Bone marrow (tissue), 2 donors: ENCODE measurements at places on chromosomes 4 and X.

DNA sequence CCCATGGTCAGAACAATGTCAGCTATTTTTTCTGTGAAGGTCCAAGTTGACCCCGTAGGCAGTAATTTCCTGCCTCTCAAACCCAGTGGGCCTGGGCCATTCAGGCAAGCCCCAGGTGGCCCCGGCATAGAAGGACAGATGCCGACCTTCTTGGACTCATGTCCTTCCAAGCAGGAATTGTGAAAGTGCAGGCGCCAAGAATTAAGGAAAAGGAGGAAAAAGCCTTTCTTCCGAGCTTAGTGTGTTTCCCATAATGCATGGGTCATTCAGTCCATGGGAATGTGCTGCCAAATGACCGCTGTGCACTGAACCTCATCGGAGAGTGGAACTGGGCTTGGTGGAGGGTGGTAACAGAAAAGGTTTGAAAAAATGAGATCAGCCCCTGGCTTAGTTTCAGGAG lies 196.5 kb upstream of the HS3ST1 start:
- no peak for DNase-seq

DNA sequence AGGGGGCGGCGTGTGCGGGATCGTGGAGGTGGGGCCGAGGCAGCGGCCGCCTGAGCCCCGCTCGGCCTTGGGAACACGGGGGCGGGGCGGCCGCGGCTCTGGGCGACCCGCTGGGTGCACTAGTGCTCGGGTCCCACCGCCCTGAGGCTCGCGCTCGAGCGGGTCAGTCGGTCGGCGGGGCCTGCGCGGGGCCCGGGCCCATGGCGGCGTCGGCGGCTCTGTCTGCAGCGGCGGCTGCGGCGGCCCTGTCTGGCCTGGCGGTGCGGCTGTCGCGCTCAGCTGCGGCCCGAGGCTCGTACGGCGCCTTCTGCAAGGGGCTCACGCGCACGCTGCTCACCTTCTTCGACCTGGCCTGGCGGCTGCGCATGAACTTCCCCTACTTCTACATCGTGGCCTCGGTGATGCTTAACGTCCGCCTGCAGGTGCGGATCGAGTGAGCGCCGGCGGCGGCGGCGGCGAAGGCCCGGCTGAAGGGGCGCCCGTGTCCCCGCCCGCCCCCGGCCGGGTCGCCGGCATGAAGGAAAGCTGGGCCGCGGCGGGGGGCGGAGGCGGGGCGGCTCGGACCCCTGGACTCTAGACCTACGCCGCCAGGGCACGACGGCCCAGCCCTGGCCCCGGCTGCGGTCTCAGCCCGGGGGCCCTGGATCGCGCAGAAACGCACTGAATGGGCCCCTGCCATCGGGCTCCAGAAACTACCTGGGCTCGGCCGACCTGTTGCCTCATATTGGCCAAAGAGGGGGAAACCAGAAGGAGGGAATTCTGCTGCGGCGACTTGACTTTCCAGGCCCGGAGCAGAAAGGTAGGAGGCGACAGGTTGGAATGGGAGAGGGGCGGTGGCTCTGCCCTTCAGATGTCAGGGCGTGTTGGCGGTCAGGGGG lies at the start of gene SMIM10L2A:
SMIM10L2A (plus strand) TSS at position 13 of the 878 bp plus-strand sequence; CDS start at position 201, 188 bp downstream.
- DNase-seq: no peak

DNA sequence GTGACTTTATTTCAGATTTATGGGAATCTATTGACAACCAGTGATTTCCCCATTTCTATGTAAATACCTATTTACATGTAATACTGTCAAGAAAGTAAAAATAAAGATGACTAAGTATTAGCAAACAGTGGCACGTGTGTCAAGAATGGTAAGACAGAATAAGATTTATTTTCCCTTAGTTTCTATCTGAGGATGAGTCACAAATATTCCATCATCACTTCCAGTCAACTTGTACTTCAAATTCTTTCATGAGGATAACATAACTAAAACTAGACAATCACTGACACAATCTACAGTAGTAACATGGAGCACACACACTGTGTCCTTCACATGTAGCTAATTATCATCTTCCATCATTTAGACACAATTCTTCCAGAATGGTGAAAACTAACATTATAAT lies 625.3 kb upstream of the PCDH7 start:
- DNase-seq: no peak

DNA sequence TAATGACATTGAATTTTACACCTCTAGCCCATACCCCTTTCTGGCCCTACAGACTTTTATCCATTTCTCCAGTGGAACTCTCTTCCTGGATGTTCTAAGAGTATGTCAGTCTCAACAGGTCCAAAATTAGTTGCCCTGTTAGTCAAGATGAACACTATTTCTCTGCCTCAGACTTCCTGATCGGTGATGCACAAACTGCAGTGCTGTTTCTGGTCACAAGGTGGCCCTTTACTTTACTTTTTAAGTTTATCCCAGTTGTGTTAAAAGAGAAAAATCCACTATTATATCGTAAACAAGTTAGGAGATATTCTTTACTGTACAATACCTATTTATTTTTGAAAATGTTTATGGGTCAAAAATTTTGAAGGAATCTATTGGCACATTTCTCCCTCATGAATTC lies 13.1 kb downstream of the TCEAL7 start:
- no peak for DNase-seq

DNA sequence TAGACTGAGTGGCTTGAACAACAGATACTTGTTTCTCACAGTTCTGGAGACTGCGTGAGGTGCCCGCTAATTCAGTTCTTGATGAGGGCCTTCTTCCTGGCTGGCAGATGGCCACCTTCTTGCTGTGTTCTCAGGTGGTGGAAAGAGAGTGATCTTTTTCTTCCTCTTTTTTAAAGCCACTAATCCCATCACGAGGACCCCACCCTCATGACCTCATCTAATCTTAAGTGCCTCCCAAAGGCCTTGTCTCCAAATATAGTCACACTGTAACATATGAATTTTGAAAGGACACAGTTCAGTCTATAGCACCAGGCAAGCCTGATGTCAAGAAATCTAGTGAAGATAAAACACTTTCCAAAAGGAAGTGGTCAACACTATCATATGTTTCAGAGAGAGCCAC lies 12.4 kb downstream of the VAMP7 start:
- DNase-seq: no peak
